Stimulated activated CD4-positive, alpha-beta T cell treated with anti-CD3 and anti-CD28 coated beads, Interleukin-1b, Interleukin-23, amount 100 ng/mL, for 1 hour (primary cell): ENCODE measurements at places on chromosomes 5 and 9.

- DNase-seq, result no peak
Observed at GRCh38 chr5:85545129-85545528, 1072.6 kb upstream of the COX7C start.

DNA sequence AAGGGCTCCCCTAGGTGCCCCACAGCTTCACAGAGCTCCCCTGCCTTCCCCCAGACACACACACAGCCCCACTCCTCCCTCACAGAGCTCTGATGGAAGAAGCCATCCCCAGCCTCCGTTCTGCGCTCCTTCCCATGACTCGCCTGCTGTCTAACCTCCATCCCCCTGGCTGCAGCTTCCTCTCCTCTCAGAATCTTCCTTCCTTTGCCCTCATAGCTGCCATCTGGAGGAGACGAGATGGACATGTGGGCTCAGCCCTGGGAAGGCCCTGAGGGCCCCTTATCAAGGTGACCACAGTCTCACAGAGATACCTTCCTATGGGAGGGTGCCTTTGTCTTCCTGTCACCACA, 94.3 kb downstream of the PCDH1 start:
- DNase-seq, result no peak

DNA sequence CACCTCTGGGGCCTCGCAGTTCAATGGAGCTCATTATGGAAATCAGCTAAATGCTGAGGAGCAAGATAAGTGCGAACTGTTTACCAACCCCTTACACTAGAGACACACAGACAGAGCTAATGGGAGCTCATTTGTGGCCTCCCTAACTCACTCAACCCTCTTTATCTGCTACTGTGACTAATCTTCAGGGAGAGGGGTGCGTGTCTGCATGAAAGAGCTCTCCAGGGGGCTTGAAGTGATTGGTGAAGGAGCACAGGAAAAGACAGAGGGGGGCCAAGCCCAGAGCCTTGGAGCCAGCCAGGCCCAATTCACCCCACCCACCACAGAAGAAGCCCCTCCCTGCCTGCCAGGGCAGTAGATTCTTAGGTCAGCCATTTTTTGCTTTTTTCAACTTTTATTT, 466.8 kb upstream of the BRINP1 start:
- DNase-seq, result no peak

GRCh38 chr9:125829743-125830142, 82.6 kb downstream of the PBX3 start:
- DNase-seq, result no peak
